ENCODE measurements at places on chromosomes 7 and 10.

- no peak for DNase-seq
Measured at GRCh38 chr10:99750641-99751040, 18.6 kb downstream of the CUTC start.

- DNase-seq, result no peak
Measured at GRCh38 chr7:45662540-45663166, 88.5 kb downstream of the ADCY1 start.

GRCh38 chr7:120941064-120941463 is 9.5 kb upstream of the ING3 start:
- no peak for DNase-seq

- no peak for DNase-seq
Measured at GRCh38 chr10:34374356-34375045, 440.6 kb downstream of the PARD3 start.

DNA sequence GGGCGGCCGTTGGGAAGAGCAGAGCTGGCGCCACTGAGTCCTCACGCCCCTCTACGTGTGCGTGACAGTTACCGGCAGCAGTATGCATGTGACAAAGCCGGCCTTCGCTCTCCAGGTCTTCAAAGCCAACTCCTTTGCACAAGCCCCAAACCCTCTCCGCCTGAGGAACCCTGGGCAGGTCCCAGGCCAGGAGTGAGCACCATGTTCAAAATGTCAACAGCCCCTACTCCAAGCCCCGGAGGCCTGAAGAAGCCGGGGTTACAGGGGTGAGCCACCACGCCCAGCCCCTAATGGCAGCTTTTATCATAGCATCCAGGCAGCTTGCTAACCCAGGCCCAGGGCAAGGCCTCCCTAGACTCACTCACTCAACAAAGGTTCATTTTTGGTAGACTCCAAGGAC is 70.8 kb downstream of the OAT start:
- DNase-seq, result no peak

- DNase-seq, result no peak
Measured at GRCh38 chr7:115748123-115748738, 282.3 kb downstream of the TFEC start.

DNA sequence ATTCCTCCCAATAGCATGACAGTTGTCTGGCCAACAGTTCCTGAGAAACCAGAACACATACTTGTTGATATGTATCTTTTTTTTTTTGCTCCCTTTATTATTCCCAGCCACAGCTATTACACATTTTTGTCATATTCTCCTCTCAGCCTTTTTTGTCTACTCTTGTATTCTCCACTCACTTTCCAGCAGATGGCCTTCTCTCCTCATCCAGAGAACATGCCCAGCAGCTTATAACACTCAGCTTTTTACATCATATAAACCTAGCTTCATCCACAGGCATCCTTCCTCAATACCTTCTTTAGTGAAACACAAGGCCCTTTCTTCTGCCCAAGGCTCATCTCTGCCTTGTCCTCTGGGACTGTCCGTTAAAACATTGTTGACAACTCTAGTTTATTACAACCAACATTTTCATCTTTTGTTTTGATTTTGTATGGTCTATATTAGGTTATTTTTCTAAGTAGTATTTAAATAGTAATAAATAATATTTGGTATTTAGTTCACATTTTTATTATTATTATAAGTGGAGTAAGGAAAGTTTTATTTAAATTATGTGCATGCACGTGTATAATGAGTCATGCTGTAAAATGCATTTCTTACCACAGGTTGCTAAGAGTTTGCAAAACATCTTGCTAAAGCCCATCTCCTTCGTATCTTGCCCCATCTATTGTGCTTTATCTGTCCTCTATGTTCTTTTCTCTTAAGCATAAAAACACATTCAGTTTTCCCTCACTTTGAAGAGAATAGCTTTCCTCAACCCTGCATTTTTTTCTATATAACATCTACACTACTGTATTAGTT is 101.5 kb downstream of the ORC5 start:
- DNase-seq, result no peak

Measured in H54 (cell line).